CD4-positive, alpha-beta T cell treated with Interleukin-15 for 1 hour (primary cell): ENCODE measurements at places on chromosomes 11 and 22.
A peak's percentile ranks its signal among the peaks of the same experiment; 100 is the strongest.

DNA sequence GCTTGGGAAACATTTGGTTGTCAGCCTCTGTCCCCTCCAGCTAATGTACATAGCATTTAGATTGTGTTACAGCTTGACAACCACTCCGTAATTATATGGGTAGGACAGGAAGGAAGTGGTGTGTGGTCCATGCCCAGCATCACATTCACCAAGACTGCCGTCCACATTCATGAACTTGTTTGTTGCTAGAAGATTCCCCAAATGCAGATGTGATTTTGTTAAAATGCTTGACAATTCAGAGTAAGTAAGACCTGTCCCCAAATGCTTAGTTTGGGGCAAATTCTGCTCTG is 1482.7 kb downstream of the TBC1D22A start:
- no peak for DNase-seq

DNA sequence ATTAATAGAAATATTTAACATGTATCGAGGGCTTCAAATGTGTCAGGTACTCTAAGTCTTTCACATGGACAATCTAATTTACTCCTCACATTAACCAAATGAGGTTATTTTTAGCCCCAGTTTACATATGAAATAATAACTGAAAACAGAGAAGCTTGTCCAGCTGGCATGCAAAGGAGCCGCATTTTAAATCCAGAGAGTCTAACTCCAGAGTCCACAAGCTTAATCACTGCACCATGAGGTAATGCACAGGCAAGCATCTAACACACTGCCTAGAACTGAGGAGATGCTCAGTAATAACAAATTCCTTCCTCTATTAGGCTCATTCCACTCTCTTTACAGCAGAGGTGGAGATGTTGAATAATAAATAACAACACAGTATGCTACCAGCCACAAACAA is 165.7 kb upstream of the GUCY1A2 start:
- DNase-seq = no peak

- DNase-seq = peak; percentile 63
These were observed 11.9 kb upstream of the NRIP3 start for GRCh38 chr11:9015677-9016076.

GRCh38 chr11:34182425-34182824 is 77.0 kb downstream of the NAT10 start:
- DNase-seq = no peak

- no peak for DNase-seq
These were observed 38.7 kb downstream of the MYO18B start for GRCh38 chr22:25780673-25781072.

DNA sequence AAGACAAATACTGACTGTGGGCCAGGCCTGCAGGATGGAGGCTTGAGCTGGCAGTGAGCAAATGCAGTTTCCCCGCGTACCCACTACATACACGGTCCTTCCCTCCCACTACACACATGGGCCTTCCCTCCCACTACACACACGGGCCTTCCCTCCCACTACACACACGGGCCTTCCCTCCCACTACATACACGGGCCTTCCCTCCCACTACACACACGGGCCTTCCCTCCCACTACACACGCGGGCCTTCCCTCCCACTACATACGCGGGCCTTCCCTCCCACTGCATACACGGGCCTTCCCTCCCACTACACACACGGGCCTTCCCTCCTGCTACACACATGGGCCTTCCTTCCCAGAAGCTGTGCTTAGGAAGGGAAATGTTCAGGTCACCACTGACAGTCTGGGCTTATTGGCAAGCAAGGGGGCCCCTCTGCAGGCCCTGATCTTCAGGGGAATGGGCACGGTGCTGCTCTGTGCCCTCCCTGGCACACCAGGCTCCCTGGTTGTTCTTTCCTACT is 10.8 kb downstream of the DNAL4 start:
- DNase-seq = no peak
